ENCODE measurements at places on chromosomes 12 and 14.
A peak's percentile ranks its signal among the peaks of the same experiment; 100 is the strongest.

DNA sequence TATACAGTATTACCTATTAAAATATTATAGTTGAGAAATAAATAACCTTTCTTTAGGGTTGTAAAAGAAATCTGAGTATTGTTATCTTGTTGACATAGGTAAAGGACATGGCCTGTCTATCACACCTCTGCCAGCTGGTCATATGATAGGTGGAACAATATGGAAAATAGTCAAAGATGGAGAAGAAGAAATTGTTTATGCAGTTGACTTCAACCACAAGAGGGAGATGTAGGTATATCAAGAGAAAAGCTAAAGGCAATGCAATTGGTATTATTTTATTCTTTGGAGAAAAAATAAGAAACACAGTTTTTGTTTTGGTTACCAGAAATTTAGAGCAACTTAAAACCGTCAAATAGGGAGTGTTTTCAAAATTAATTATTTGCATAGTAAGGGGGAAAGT lies 13.5 kb downstream of the CPSF2 start:
- no peak for DNase-seq

GRCh38 chr12:63093711-63094110 lies 57.3 kb downstream of the AVPR1A start:
- no peak for DNase-seq

GRCh38 chr12:109720152-109720856 lies 6.7 kb downstream of the FAM222A start:
- DNase-seq, result peak; percentile 85

DNA sequence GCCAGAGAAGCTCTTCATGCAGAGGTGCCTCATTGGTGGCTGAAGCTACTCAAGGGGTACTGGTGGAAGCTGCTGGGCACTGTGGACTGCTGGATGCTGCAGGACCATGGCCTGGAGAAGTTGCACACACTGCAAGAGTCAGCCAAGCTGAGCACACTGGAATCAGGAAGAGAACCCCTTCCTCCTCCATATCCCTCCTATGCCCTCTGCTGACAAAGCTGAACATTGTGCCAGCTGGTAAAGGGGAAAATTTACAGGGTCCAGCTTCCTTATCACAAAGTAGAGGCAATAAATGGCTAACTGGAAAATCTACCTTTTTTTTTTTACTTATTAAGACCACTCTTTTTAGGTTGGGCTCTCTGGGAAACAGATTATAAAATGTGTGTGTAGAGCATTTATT lies 6.5 kb downstream of the CCDC175 start:
- DNase-seq, result no peak

DNA sequence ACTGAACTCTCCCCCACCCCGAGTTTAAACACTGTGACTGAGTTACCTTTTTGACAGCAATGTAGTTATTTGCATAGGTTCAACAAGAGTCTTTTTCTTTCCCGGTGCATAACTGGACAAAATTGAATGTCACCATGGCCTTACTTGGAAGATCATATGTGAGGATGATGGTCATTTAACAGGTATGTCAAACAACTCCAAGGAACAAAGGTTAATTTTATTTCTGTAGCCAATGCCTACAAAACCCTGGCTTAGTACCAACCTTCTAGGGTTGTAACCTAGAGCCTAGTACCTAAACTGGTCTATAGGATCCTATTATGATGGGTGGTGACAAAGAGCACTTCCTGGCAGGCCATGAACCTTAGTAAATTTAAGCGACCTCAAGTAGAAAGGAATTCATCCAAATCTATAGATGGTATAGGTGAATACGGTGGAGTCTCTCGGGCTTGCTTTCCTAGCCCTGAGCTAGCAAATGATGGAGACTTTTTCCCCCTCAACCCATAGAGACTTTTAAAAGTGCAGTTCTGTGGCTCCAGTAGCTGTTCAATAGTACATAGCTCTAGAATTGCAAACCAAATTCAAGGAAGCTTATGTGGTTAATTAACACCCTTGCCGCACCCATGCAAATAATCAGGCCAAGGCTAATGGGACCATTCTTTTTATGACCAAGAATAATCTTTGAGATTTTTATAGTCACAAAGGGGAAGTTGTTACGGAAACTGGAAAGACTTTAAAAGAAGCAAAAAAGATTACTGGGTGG lies 89.0 kb downstream of the SLC38A1 start:
- no peak for DNase-seq

GRCh38 chr14:71632440-71632946 lies 299.7 kb upstream of the RGS6 start:
- no peak for DNase-seq

- DNase-seq, result peak; percentile 71
Observed at GRCh38 chr14:100645196-100645981, 58.2 kb upstream of the BEGAIN start.

GRCh38 chr12:122096591-122097149 lies 18.1 kb downstream of the MLXIP start:
- DNase-seq, result no peak

- peak; percentile 6 for DNase-seq
Observed at GRCh38 chr12:27142101-27142721, 59.8 kb upstream of the C12orf71 start.

GRCh38 chr14:69345402-69345801 lies 52.7 kb downstream of the ERH start:
- DNase-seq, result no peak

DNA sequence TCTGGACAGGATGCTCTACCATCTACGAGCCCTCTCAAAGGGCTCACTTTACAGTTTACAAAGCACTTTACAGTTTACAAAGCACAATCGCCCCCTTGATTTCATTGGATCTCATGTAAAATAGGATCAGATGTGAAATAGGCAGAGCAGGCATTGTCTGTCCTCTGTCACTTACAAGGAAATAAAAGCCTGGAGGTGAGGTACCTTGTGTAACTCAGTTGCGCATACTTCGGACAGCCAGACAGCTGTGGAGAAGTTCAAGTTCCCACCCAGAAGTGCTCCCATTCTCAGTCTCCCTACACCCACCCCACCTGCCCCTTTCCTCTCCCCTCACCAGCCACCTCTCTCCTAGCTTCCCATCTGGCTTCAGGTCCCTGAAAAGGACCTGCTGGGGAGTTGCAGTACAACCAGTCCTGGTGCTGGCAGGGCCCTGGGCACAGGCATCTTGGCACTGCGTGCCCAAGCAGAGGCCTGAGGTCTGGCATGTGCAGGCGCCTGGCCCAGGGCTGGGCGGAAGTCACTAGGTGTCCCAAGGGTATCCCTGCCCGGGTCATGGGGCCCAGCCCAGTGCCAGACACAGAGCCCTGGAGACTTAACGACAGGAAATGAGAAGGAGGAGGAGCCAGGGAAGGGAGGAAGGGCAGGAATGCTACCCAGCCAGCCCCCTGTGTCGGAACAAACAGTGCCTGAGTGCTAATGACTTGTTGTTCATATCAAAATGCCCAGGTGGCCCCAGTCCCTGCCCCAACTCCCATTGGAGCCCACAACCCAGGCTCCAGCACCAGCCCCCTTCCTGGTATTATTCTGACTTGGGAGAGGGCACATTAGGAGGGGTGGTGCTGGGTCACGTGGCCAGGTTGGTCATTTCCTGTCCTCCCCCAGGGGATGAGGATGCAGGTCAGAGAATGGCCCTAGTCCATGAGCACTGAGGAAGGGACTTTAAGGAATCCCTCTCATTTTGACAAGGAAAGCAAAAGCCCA lies 5.4 kb downstream of the RAPGEF3 start:
- DNase-seq, result peak; percentile 28

DNA sequence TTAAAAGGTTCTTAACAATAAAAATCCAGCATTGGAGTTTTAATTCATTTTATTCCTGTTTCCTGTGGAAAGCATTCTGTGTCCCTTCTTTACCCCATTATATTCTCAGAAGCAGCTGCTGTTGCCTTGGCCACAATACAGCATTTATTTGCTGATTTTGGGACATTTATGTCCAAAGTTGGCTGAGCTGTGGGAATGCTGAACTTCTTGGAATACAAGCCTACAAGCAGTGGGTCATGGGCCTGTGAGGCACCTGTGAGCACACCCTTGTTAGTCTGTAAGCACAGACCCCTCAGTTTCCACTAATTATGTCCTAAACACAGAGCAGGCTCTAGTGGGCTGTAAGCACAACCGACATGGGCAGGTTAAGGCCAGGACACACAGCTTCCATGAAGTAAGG lies 122.2 kb upstream of the IGF1 start:
- DNase-seq, result no peak

- DNase-seq, result no peak
Observed at GRCh38 chr12:107610021-107610859, 75.4 kb upstream of the PWP1 start.
